ENCODE measurements at places on chromosomes 5 and 9. TPM values are rescaled to one million over a fixed set of nuclear protein-coding genes. Genes with fewer than 3 reads are reported as not detected.

SLC25A2 gene
- total RNA-seq: 0.21 TPM

DNA sequence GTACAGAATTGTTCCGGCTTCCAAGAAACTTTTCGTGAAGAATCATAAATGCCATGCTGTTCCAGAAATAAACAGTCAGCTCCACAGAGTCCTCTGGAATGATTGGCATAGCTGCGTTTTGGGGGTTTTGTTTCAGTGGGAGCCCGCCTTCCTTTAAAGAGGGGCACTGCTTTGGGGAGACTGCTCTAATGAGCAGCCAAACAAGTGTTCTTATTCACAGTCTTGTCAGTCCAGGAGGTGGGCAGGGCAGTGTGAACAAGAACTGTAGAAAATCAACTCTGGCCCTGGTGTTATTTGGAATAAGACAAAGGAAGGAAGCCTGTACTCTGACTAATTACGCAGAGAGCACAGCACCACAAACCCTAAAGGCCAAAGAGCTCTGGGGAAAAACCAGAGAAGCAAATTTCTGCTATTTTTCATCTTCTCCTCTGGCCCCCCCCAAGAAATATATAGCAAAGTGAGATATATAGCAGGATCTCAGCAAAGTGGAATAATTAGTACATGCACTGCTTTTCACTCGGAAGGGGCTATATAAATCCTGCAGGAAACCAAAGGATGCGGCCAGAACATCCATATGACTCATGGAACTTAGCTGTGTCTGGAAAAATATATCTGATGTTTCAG is 92.9 kb downstream of the GLDC start:
- no peak for DNase-seq
- H3K36me3 ChIP-seq: no peaks in the 10 kb centered on the region
- H3K27me3 ChIP-seq: no peaks in the 10 kb centered on the region
- H3K4me3 ChIP-seq: no peak overlapping the region

GRCh38 chr9:967903-968641 is 8.4 kb upstream of the DMRT3 start:
- no peak overlapping the region for H3K4me3 ChIP-seq
- H3K27me3 ChIP-seq: peaks cover 72% of the 10 kb centered on the region
- peaks cover 14% of the 10 kb centered on the region for H3K4me1 ChIP-seq
- DNase-seq: no peak
- no peaks in the 10 kb centered on the region for H3K36me3 ChIP-seq
- H3K27ac ChIP-seq: no peak overlapping the region

FOXD4L3 gene
- total RNA-seq: not detected

- no peaks in the 10 kb centered on the region for H3K36me3 ChIP-seq
- H3K4me1 ChIP-seq: no peaks in the 10 kb centered on the region
- H3K27me3 ChIP-seq: no peaks in the 10 kb centered on the region
These were observed 17.0 kb downstream of the MRPL36 start for GRCh38 chr5:1782385-1783215.

GRCh38 chr5:128035689-128036088 is 47.9 kb upstream of the SLC12A2 start:
- no peak overlapping the region for H3K27ac ChIP-seq
- H3K4me3 ChIP-seq: no peak overlapping the region
- DNase-seq: no peak
- peaks cover 2% of the 10 kb centered on the region for H3K4me1 ChIP-seq

SNCAIP gene
- 0.84 TPM for total RNA-seq

- DNase-seq: no peak
- H3K4me3 ChIP-seq: no peak overlapping the region
- no peak overlapping the region for H3K27ac ChIP-seq
- no peaks in the 10 kb centered on the region for H3K36me3 ChIP-seq
- no peaks in the 10 kb centered on the region for H3K27me3 ChIP-seq
These were observed 9.0 kb downstream of the ECPAS start for GRCh38 chr9:111475195-111475594.

GRCh38 chr5:154189819-154190594 is 526 bp upstream of the GALNT10 start:
- peaks cover 3% of the 10 kb centered on the region for H3K4me1 ChIP-seq
- peak overlapping the region; percentile 85 for H3K4me3 ChIP-seq
- no peaks in the 10 kb centered on the region for H3K27me3 ChIP-seq
- no peaks in the 10 kb centered on the region for H3K36me3 ChIP-seq
- H3K27ac ChIP-seq: peak overlapping the region; percentile 92

BAAT gene
- total RNA-seq: not detected

IL9 gene
- not detected for total RNA-seq

EDIL3 gene
- 23.6 TPM for total RNA-seq

DNA sequence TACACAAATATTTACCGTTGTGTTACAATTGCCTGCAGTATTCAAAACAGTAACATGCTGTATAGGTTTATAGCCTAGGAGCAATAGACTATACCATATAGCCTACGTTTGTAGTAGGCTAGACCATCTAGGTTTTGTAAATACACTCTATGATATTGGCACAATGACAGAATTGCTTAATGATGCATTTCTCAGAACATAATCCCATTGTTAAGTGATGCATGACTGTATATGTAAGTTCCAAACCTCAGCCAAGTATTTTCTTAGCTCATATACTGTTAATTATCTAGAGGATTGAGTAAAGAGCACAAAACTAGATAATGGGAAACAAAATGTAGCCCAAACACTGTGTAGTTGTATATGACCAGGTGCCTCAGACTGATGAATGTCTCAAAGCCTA is 220.1 kb downstream of the ANXA1 start:
- no peaks in the 10 kb centered on the region for H3K36me3 ChIP-seq
- no peak overlapping the region for H3K4me3 ChIP-seq
- DNase-seq: no peak
- H3K4me1 ChIP-seq: no peaks in the 10 kb centered on the region
- H3K27ac ChIP-seq: no peak overlapping the region

TEX48 gene
- total RNA-seq: not detected

ABLIM3 gene
- total RNA-seq: 2.3 TPM

GRCh38 chr5:78985725-78986223 is 664 bp upstream of the ARSB start:
- H3K4me3 ChIP-seq: peak overlapping the region; percentile 82
- no peaks in the 10 kb centered on the region for H3K36me3 ChIP-seq
- DNase-seq: peak; percentile 57
- no peaks in the 10 kb centered on the region for H3K4me1 ChIP-seq

DNA sequence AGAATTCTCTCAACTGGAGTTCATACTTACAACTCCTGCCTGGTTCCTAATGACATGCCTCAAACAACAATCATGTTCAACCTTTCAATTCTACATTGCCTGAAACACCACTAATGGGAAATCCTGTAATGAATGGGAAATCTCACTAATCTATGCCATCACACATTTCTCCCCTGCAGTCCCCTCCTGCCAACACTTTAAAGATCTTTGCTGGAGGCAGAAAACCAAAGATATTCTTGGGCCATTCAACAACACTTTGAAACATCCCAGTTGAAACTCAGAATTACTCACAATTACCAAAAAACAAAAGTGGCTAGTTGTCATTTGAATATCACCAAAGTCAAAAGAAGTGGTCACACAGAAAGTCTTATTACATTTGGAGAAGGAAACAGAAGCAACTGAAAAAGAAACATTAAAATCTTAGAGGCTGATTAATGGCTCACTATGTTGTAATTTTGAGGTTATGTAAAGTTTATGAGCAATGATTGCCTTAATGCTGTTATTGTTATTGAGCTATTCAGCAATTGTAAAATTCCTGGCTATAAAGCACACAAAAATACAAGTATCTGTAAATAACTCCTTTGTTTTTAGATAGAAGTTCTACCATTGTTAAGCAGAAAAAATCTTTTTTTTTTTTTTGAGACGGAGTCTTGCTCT is 313.4 kb upstream of the SLC30A5 start:
- no peak overlapping the region for H3K4me3 ChIP-seq
- no peaks in the 10 kb centered on the region for H3K27me3 ChIP-seq
- no peaks in the 10 kb centered on the region for H3K4me1 ChIP-seq
- no peaks in the 10 kb centered on the region for H3K36me3 ChIP-seq

MCTP1 gene
- 2.8 TPM for total RNA-seq

DNA sequence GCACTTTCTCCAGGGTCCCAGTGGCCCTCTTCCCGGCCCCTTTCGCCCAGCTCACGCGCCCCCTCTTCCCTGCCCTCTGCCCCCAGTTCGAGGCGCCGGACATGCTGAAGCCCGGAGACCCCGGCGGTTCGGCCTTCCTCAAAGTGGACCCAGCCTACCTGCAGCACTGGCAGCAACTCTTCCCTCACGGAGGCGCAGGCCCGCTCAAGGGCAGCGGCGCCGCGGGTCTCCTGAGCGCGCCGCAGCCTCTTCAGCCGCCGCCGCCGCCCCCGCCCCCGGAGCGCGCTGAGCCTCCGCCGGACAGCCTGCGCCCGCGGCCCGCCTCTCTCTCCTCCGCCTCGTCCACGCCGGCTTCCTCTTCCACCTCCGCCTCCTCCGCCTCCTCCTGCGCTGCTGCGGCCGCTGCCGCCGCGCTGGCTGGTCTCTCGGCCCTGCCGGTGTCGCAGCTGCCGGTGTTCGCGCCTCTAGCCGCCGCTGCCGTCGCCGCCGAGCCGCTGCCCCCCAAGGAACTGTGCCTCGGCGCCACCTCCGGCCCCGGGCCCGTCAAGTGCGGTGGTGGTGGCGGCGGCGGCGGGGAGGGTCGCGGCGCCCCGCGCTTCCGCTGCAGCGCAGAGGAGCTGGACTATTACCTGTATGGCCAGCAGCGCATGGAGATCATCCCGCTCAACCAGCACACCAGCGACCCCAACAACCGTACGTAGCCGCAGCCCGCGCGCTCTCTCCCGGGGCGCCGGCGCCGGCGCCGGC is 1.0 kb downstream of the PRDM6 start:
- peaks cover 92% of the 10 kb centered on the region for H3K27me3 ChIP-seq
- H3K4me3 ChIP-seq: peak overlapping the region; percentile 47
- peaks cover 4% of the 10 kb centered on the region for H3K4me1 ChIP-seq
- H3K36me3 ChIP-seq: no peaks in the 10 kb centered on the region

ATP10B gene
- total RNA-seq: 162 TPM

C5orf58 gene
- total RNA-seq: not detected

GRCh38 chr9:118170032-118170955 is 466.1 kb downstream of the TLR4 start:
- H3K27ac ChIP-seq: no peak overlapping the region
- no peaks in the 10 kb centered on the region for H3K36me3 ChIP-seq
- no peaks in the 10 kb centered on the region for H3K4me1 ChIP-seq
- peak; percentile 24 for DNase-seq

DNA sequence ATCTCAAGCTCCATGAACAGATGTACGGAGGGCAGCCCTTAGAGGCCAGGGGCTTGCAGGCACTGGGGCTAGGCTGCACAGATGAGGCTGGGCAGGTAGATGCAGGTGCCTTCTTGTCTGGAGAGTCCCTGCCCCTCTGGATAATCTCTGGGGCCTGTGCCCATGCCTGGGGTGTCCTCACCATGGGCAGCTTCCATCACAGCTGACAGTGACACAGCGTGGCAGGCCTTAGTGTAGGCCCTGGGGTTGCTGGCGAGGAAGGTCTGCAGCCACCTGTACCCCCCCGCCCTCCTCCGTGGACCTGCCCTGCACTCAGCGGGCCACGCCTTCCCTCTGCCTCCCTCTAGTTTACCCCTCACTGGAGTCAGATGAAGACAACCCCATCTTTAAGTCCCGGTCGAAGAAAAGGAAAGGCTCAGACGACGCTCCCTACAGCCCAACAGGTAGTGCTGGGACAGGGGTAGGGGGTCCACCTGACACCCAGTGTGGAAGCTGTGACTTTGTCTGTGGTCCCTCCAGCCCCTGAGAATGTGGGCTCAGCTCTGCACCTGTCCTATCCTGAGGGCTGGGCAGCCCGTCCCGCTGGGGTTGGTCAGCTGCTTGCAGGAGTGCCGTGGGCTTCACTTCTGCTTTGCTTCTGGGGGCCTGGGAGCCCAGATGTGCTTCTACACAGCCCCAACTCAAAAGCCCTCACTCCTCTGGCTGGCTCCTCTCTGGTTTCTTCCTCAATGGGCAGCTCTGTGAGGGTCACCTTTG is 98.4 kb downstream of the PHF2 start:
- H3K4me3 ChIP-seq: no peak overlapping the region
- peak; percentile 14 for DNase-seq
- H3K4me1 ChIP-seq: no peaks in the 10 kb centered on the region
- H3K27ac ChIP-seq: no peak overlapping the region

DNA sequence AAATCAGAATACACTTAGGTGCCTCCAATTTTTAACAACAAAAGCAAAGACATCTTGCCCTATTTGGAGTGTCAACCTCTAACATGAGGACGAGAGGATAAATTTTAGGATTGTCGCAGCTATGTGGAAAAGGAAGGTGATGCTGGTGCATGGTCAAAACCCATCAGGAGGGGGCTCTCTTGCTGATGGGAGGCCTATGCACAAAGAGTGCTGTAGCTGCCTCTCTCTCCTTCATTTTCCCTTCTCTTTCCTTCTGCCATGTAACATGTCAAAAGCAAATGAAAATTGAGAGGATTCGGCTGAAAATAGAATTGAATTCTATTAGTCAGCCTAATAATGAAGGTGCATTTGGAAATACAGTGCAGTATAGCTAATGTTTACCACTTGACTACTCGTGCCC is 578.7 kb upstream of the ZNF462 start:
- H3K4me3 ChIP-seq: no peak overlapping the region
- no peaks in the 10 kb centered on the region for H3K36me3 ChIP-seq
- H3K4me1 ChIP-seq: no peaks in the 10 kb centered on the region
- no peaks in the 10 kb centered on the region for H3K27me3 ChIP-seq

All from colonic mucosa (tissue), 4 donors.